ENCODE measurements at places on chromosomes 3 and 15. TPM values are rescaled to one million over a fixed set of nuclear protein-coding genes. Genes with fewer than 3 reads are reported as not detected.

DNA sequence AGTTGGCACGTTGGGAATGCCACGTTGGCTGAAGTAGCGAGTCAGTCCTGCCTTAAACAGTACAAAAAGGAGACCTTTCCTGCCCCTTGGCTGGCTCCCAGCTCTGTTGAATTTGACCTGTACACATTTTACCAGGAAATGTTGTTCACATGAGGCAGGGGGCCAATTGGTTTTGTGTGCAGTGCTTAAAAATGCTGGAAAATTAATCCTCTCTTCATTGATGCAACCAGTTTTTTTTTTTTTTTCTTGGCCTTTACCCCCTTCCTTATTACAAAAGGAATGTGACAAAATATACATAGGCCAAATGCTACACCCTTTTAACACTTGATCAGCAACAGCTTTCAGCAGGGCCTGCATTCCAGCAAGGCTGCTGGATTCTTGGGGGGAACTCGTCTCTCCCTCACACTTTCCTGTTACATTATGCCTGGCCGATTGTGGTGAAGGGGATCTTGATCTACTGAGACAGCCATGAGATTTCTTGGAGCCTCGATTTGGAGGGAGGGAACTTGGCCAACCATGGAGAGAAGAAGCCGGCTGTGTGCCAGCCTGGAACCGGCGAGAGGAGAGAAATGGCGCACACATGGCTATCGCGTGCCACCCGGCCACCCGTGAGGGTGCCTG is 93.1 kb downstream of the DNASE1L3 start:
- H3K27me3 ChIP-seq, result no peaks in the 10 kb centered on the region
- H3K4me1 ChIP-seq, result peaks cover 16% of the 10 kb centered on the region
- H3K4me3 ChIP-seq, result no peak overlapping the region
- no peak for DNase-seq
- no peak overlapping the region for H3K27ac ChIP-seq

ANXA2 gene
- total RNA-seq, result 422 TPM

ADAMTS17 gene
- 1.9 TPM for total RNA-seq

U2SURP gene
- 155 TPM for total RNA-seq

CLRN1 gene
- not detected for total RNA-seq

GRCh38 chr3:10926811-10927521 is 65.6 kb upstream of the SLC6A1 start:
- H3K4me3 ChIP-seq, result no peak overlapping the region
- no peaks in the 10 kb centered on the region for H3K36me3 ChIP-seq
- no peak overlapping the region for H3K27ac ChIP-seq
- DNase-seq, result no peak

DNA sequence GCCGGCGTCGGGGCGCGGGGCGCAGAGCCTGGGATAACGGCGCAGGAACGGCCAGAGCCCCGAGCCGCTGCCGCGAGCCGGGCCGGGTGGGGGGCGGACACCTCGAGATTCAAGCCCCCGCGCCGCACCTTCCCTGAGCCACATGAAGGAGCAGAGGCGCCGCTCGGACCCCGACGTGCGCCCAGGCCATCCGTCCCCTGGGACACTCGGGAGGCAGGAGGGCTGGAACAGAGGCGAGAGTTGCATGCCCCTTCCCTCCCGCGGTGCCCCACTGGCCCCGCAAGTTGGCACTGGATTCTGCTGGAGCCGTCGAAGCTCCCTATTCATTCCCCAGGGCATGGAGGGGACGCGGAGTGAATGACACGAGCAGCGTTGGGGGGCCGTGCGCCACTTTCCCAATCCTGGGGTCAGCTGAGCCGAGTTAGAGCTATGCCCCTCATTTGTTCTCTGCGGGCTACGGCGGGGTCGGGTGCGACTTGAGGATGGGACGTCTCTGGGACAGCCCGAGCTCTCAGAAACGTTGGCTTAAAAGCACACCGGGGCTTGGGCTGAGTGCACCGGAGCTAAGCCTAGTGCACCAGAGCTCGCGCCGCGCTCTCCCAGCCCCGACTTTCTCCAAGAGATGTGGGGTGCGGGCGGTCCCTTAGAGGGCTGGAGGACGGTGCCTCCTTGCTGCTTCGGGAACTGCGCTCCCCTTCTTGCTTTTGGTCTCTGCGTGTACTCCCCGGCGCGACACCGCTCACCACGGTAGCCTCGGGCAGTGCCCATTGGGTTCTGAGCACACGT is 588 bp downstream of the SLC6A1 start:
- H3K4me3 ChIP-seq, result no peak overlapping the region
- H3K27ac ChIP-seq, result no peak overlapping the region
- H3K4me1 ChIP-seq, result peaks cover 3% of the 10 kb centered on the region
- H3K27me3 ChIP-seq, result peaks cover 58% of the 10 kb centered on the region
- no peak for DNase-seq

GRCh38 chr3:56737006-56737405 is 53.9 kb upstream of the TASOR start:
- H3K27me3 ChIP-seq, result no peaks in the 10 kb centered on the region
- no peak for DNase-seq
- H3K36me3 ChIP-seq, result peaks cover 69% of the 10 kb centered on the region
- no peak overlapping the region for H3K4me3 ChIP-seq

DNA sequence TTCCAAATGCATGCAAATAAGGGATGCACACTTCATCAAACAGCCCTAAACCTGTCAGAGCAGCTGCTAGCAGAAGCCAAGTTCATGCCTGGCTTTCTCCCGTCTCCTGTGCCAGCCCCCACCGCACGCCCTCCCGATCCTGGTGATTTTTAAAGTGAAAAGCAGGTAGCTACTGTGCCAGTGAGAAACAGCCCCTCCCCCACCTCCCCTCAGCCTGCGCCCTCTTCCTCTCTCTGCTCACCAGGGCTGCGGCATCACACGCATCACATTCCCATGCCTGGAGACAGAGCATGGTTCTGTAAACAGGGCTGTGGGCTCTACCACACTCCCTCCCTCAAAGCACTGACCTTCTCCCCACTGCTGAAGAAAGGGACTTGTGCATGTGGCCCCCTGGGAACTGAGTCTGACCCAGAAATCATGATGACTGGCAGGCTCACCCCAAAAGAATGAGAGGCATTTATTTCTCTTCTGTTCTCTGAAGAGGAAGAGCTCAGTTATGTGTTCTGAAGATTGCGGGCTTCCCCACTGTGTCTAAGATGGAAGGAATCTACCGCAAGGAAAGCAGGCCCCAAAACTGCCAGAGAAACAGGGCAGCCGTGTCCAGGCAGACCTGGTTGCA is 14.5 kb upstream of the SLC6A1 start:
- no peaks in the 10 kb centered on the region for H3K36me3 ChIP-seq
- DNase-seq, result no peak
- no peak overlapping the region for H3K4me3 ChIP-seq

PATL2 gene
- total RNA-seq, result 17.2 TPM

DNA sequence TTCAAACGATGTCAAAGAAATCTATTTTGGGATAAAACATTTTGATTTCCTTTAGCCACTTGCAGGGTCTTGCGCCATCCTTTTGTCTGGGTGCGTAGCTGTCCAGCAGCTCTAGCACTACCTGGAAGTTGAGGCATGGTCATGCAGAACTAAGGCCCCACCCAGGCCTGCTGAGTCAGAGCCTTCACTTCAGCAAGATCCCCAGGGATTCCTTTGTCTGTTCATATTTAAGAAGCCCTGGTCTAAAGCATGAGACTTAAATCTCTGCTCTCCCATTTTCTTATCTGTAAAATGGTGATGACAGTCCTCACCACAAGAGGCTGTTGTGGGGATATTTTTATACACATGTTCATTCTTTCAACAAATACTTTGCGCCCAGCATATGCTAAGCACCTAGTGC is 99.0 kb upstream of the CTDSPL start:
- H3K4me3 ChIP-seq, result no peak overlapping the region
- no peak for DNase-seq
- H3K4me1 ChIP-seq, result no peaks in the 10 kb centered on the region

FOXB1 gene
- total RNA-seq, result 1.2 TPM

Data from activated CD8-positive, alpha-beta memory T cell treated with anti-CD3 and anti-CD28 coated beads, Interleukin-2, amount 10 ng/mL, durations not matched to agents 7 days and 5 days (primary cell).